ENCODE measurements at places on chromosomes 12 and 14.

- DNase-seq, result no peak
Measured at GRCh38 chr14:83301791-83302190, 1768.1 kb upstream of the SEL1L start.

DNA sequence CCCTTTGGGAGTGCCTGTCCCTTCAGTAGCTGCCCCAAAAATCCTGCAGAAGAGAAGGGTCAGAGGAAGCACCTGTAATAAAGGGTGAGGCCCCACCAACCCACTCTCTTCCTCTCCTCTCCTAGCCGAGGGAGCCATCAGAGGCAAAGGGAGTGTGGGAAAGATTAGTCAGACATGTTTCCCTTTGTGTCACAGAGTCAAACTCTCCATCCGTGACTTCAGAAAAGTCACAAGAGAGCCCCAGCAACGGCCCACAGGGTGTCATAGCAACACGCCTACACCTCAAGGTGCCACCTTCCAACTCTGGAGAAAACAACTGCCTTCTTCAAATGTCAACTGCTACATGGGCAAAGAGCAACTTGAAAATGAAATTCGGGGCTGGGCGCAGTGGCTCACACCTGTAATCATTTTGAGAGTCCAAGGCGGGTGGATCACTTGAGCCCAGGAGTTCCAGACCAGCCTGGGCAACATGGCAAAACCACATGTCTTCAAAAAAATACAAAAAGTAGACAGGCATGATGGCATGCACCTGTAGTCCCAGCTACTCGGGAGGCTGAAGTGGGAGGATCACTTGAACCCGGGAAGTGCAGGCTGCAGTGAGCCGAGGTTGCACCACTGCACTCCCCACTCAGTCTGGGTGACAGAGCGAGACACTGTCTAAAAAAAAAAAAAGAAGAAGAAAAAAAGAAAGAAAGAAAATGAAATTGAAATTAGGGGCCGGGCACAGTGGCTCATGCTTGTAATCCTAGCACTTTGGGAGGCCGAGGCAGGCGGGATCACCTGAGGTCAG lies 17.7 kb upstream of the CD27 start:
- DNase-seq, result no peak

DNA sequence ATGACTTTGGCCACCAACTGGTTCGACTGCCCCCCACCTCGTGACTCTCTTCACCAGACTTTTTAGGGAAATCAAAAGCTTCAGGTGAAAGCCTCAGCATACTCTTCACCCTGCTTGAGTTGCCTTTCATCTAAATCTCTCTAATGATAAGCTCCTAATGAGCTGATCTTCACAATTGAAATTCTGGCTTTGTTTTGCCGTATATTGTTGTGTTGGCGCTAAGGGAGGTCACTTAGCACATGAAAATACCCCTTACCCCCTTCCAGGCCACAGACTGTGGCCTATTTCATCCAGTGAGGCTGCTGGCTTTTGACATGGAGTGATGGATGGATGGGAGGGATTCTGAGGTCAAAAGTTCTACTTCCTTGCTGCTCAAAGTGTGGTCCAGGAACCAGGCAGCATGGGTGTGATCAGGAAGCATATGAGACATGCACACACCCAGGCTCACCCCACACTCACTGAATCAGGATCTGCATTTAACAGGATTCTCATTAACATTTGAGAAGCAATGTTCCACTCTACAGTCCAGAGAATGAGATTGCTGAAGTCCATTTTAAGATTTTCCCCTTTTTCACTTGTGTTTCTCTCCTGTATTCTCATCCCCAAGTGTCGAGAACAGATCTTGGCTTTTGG lies 131.4 kb downstream of the DACT1 start:
- no peak for DNase-seq

DNA sequence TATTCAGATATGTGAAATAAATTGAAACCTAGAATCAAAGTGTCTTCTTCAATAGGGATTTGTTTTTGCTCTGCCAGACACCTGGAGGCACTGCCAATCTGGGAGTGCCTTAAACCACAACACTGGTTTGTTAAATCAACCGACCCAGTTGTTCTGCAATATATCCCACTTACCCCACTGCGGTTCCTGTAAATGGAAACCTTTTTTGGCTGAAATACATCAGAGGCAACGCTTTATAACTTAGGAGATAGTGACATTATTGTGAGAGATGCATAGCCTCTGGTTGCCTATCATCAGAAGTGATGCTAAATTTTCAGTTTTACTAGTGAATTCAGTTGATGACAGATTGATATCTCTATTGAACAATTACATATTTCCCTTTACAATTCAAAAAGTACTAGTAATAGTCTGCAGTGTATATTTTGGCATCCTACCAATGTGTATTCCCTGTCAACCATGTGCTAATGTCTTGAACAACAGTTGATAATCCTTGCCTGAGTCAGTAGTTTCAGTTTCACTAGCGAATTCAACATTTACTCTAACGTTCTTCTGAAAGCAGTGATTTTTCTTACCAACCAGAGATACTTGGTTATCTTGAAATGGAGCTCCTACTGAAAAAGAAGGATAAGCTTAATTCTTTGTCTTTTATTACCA lies 30.5 kb downstream of the PPP2R5C start:
- DNase-seq, result no peak

DNA sequence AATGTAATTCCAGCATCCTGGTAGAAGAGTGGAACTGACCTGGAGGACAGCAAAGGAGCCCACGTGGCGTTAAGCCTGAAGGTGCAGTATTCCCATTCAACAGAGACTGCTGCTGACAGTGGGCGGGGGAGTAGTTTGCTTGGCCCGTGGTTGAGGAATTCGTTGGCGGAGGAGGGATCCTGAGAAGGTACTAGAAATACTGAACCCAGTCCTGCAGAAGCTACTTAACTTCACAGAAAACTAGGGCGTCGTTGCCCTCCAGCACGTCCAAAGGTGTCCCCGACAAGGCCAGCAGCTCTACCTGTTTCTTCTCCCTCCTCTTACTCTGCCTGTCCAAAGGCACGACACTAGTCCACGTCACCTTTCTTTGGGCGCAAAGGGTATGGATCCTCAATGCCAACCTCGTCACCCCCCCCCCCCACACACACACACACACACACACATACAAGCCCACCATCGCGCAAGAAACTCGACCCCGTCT lies 303 bp downstream of the PUS7L start:
- DNase-seq, result no peak

DNA sequence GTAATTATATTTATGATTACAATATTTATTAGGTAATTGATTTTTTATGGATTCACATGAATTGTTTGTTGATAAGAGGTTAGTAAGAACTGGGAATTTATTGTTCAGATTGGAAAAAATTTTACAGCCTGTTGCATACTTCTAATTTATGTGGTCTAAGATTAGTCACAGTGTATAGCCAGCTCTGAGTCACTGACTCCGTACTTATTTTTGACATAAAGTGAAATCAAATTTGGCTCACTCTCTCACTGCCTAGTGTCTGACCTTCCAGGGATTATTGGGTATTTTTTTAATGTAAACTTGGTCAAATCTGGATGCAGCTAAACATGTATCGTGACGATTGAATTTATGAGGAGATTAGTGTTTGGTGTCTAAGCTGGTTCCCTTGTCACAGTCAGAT lies 109.3 kb downstream of the PTPRQ start:
- no peak for DNase-seq

DNA sequence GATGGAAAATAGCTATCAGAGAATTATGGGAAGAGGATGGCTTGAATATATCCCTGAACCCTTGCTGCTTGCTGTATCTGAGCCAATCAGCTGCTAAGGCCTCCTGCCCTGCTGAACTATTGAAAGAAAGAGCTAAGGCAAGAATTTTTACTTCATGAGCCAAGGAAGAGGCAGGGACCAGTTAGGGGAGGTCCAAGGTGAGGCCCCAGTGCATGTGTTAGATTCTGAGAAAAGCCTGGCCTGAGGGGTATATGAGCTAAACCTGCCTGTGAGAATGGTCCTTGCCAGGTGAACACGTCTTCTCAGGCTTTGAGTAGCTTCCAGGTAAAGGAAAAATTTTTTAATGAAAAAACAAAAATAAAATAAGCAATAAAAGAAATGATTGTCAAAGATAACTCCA lies 218.0 kb downstream of the SYT1 start:
- DNase-seq, result no peak

DNA sequence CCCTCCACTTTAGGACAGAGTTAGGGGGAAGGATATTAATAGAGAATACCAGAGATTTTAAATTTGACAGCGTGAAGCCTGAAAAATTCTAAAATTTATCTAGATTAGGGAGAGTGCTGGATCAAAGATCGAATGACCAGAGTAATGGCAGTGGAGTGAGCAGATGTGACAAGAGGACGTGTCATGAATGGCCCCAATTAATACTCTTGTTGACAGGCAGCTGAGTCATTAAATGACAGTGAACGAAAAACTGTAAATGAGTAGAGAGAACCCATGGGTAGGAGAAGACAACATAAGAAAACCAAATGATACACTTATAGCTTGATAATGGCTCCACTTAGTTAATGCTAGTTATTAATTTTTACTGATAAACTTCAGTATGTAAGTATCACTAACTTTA lies 73.9 kb upstream of the PLEKHA5 start:
- no peak for DNase-seq

DNA sequence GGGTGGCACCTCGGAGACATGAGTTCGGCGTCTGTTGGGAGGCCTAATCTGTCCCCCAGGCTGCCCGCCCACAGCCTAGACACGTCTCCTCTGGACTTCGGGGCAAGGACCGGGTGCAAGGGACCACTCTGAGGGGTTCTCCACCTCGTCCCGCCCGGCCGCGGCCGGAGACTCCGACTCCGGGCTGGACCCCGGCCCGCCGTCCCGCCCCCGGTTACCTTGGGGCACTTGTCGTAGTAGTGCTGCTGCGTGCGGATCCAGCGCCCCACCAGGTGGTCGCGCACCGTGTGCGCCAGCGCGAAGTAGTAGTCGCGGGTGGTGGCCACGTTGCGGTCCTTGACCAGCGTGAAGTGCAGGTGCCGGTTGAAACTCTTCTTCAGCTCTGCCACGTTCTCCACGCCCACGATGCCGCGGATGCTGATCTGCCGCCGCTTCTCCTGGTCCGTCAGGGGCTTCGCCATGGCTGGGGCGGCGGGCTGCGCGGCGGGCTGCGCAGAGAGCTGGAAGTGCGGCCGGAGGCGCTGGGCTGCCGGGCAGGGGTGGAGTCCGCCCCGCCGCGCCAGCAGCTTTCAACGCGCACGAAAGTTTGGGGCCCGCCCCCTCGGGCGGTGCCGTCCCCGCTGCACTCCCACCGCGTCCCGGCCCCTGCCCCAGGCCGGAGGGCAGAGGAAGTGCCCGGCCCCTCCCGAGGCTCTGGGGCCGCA lies at the start of gene PYGL:
TSS of gene PYGL (minus strand) at position 541 of the 704 bp plus-strand sequence. CDS start at position 461, 80 bp downstream.
- peak; percentile 83 for DNase-seq

DNA sequence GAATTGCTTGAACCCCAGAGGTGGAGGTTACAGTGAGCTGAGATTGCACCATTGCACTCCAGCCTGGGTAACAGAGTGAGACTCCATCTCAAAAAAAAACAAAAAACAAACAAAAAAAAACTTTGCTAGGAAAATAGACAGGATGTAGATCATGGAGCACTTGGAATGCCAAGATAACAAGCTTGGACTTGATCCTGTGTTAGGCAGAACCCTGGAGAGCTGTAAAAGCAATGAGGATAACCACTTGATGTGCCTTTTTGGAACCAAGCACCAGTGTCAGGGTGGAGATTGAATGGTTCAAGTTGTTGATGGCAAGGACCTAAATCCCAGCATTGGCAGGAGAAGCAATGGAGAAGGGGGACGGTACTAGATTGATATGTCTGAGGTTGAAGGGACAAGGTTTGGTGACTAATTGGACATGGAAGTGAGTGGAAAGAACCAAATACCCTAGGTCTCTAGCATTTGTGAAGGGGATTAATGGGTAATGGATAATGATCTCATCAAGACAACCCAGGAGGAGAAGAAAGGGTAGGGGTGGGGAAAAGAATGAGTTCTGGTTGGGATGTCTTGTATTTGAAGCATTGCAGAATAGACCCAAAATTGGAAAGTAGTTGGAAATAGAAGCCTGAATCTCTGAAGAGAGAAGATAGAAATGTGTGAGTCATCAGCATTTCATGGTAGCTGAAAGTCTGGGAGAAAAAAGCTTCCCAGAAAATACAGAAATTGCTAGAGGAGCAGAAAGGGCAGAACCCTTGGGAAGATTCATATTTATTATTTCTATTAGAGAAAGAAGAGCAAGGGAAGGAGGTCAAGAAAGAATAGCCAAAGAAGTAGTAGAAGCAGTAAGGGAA lies 176.7 kb downstream of the NUAK1 start:
- no peak for DNase-seq

DNA sequence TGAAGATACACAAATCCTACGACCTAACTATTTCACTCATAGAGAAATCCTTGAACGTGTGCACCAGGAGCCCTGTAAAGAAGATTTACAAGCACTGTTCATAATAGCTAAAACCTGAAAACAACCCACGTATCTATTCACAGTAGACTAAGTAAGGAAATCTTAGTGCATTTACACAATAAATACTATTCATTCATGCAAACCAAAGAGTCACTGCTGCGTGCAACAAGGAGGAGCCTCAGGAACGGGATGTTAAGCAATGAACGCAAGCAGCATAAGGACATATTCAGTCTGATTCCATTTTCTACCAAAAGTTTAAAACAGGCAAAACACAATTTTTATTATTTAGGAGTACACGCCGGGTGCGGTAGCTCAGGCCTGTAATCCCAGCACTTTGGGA lies 176.6 kb downstream of the TTC7B start:
- no peak for DNase-seq

DNA sequence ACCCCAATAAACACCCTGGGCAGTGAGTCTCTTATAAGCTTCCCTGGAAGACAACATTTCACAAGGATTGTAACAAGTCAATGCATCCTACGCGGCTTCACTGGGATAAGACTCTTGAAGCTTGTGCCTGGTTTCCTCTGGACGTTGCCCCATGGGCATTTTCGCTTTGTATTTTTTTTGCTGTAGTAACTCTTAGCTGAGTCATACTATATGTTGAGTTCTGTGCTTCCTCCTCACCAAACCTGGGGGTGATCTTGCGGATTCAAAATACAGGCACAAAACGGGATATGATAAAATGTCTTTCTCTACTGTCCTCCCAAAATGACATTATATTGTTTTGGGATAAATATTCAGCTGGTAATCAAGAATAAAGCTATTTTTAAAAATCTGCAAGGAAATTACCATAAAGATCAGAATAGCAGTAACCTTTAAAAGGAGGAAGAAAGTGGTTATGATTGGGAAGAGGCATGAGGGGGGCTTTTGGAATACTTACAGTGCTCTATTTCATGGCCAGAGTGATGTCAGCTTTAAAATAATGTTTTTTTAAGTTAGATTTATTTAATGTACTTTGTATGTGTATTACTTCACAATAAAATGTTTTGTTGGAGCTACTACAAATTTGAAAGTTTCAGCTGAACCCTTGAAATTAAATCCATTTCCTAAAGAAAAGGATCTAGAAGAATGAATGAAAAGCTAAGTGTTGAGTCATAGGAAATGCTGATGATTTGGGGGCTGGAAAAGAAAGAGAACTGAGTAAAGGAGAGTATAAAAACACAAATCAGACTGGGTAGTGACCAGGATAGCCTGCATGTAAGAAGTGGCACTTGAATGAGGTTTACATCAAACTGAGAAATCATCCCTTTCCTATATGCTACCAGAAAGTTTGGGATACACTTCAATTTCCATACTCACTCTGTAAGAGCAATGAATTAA lies 14.7 kb downstream of the BTBD7 start:
- DNase-seq, result no peak

DNA sequence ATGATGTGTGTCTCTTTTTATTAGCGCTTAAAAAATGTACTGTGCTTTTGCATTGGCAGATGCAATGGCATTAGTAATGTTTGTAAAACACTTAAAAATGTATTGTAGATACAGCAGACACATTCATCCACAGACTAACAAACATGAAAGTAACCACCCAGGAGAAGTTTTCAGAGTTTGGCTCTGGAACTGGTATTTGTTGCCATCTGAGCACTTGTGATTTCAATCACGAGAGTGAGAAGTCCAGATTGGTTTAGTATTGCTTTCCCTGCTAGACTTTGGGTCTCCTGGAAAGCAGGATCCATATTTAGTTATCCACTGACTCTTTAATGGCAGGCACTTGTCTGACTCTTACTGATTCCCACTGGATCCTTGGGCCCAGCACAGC lies 13.2 kb downstream of the RASSF8 start:
- peak; percentile 38 for DNase-seq

Data from right hindlimb (tissue), 1 donor.